ENCODE measurements at places on chromosomes 12 and 14. TPM values are rescaled to one million over a fixed set of nuclear protein-coding genes. Genes with fewer than 3 reads are reported as not detected.

- no peaks in the 10 kb centered on the region for H3K27me3 ChIP-seq
- H3K4me3 ChIP-seq: no peak overlapping the region
- no peaks in the 10 kb centered on the region for H3K36me3 ChIP-seq
- H3K4me1 ChIP-seq: peaks cover 44% of the 10 kb centered on the region
Measured at GRCh38 chr14:89418976-89419375, 1.9 kb upstream of the FOXN3 start.

DNA sequence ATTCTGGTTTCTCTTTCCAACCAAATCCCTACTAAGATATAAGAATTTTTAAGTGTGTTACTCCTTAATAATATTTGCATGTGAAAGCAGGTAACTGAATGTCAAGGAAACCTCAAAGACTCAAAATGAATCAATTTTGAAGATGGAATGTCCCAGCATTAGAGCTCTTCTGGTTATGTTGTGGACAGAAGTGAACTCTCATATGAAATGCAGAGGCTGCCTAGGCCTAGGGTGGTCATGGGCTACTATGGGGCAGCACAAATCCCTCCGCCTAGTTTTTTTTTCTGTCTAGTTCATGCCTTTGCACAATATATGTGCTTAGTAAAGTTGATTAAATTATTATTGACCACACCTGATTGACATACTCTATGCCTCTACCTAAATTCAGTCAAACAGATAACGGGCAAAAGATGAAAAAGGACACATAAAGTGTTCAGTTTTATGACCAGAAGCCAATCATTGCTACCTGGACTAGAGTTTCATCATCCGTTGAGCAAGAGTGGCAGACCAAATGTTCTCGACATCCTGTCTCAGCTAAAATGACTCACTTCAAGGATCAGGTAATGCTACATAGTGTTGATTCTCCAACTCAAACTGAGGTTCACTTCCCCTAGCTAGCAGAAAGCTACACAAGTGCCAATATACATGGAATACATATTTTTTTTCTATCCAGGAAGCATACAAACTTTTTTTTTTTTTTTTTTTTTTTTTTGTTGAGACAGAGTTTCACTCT is 1211.4 kb downstream of the VRK1 start:
- H3K27me3 ChIP-seq: no peaks in the 10 kb centered on the region
- H3K27ac ChIP-seq: no peak overlapping the region
- H3K4me1 ChIP-seq: no peaks in the 10 kb centered on the region
- no peak for DNase-seq

DNA sequence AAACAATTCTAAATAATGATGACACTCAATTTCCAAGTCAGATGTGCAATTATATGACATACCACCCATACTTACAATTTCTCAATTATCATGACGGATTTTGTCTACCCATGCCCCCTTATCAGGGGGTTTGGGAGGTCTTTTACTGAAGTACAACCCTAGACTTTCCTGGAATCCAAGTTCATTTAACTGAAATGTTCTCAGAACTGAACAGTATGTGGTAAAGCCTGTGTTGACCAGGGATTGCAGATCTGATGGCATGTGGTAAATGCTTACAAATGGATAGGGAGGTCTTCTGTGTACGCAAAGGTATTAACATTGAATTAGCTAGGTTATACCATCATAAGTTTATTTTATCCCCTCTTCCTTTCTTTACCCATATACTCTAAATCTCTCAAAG is 281.8 kb downstream of the CEP128 start:
- H3K4me1 ChIP-seq: no peaks in the 10 kb centered on the region
- no peaks in the 10 kb centered on the region for H3K27me3 ChIP-seq
- no peak for DNase-seq
- no peak overlapping the region for H3K4me3 ChIP-seq

- H3K4me1 ChIP-seq: peaks cover 11% of the 10 kb centered on the region
- no peak overlapping the region for H3K27ac ChIP-seq
- H3K4me3 ChIP-seq: no peak overlapping the region
- H3K27me3 ChIP-seq: no peaks in the 10 kb centered on the region
Measured at GRCh38 chr12:123041042-123041531, 60.6 kb downstream of the ARL6IP4 start.

DNA sequence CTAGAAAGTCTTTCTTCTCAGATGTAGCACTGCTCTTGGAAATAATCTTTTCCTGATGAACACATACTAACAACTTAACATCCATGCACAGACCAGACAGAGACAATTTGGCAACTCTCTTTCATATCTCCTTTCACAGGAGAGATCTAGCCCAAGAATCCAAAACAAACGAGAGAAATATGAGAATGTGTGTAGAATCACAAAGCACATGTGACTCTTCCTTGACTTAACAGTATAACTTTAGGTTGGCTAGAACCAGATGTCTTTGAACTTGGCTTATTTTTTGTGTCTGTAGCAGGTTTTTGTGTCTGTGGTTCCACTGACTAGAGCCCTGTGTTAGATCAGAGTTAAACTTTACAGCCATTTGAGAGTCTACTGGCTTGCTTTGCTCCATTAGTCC is 114.2 kb downstream of the STXBP6 start:
- H3K27me3 ChIP-seq: no peaks in the 10 kb centered on the region
- no peak overlapping the region for H3K27ac ChIP-seq
- no peak for DNase-seq
- no peaks in the 10 kb centered on the region for H3K36me3 ChIP-seq
- no peaks in the 10 kb centered on the region for H3K4me1 ChIP-seq

GRCh38 chr12:90519285-90519684 is 435.7 kb downstream of the CCER1 start:
- H3K27me3 ChIP-seq: no peaks in the 10 kb centered on the region
- no peak overlapping the region for H3K27ac ChIP-seq
- DNase-seq: no peak
- H3K4me3 ChIP-seq: no peak overlapping the region
- H3K36me3 ChIP-seq: no peaks in the 10 kb centered on the region
- H3K4me1 ChIP-seq: peaks cover 3% of the 10 kb centered on the region

GRCh38 chr12:41531147-41531829 is 343.2 kb downstream of the PDZRN4 start:
- no peaks in the 10 kb centered on the region for H3K4me1 ChIP-seq
- peak; percentile 64 for DNase-seq
- no peaks in the 10 kb centered on the region for H3K27me3 ChIP-seq
- H3K36me3 ChIP-seq: no peaks in the 10 kb centered on the region
- no peak overlapping the region for H3K4me3 ChIP-seq
- no peak overlapping the region for H3K27ac ChIP-seq

GRCh38 chr12:132106921-132107320 is 37.2 kb downstream of the DDX51 start:
- H3K27me3 ChIP-seq: no peaks in the 10 kb centered on the region
- no peak overlapping the region for H3K4me3 ChIP-seq
- H3K4me1 ChIP-seq: no peaks in the 10 kb centered on the region
- no peak for DNase-seq
- no peak overlapping the region for H3K27ac ChIP-seq
- H3K36me3 ChIP-seq: peaks cover 69% of the 10 kb centered on the region

- peaks cover 11% of the 10 kb centered on the region for H3K36me3 ChIP-seq
- no peak for DNase-seq
- no peaks in the 10 kb centered on the region for H3K27me3 ChIP-seq
- H3K27ac ChIP-seq: no peak overlapping the region
Measured at GRCh38 chr14:21428930-21429329, 27.0 kb downstream of the CHD8 start.

GRCh38 chr12:3361146-3361545 is 129.9 kb upstream of the PRMT8 start:
- peaks cover 8% of the 10 kb centered on the region for H3K4me1 ChIP-seq
- H3K27me3 ChIP-seq: peaks cover 57% of the 10 kb centered on the region
- no peak overlapping the region for H3K4me3 ChIP-seq
- DNase-seq: no peak
- H3K27ac ChIP-seq: no peak overlapping the region

- H3K27me3 ChIP-seq: no peaks in the 10 kb centered on the region
- no peak for DNase-seq
- no peak overlapping the region for H3K27ac ChIP-seq
- no peak overlapping the region for H3K4me3 ChIP-seq
- H3K4me1 ChIP-seq: no peaks in the 10 kb centered on the region
- H3K36me3 ChIP-seq: no peaks in the 10 kb centered on the region
Measured at GRCh38 chr12:81963636-81964035, 204.5 kb upstream of the PPFIA2 start.

GRCh38 chr12:121175383-121176119 is 34.4 kb upstream of the P2RX4 start:
- DNase-seq: no peak
- no peak overlapping the region for H3K27ac ChIP-seq
- H3K4me1 ChIP-seq: no peaks in the 10 kb centered on the region
- H3K4me3 ChIP-seq: no peak overlapping the region
- no peaks in the 10 kb centered on the region for H3K27me3 ChIP-seq

DNA sequence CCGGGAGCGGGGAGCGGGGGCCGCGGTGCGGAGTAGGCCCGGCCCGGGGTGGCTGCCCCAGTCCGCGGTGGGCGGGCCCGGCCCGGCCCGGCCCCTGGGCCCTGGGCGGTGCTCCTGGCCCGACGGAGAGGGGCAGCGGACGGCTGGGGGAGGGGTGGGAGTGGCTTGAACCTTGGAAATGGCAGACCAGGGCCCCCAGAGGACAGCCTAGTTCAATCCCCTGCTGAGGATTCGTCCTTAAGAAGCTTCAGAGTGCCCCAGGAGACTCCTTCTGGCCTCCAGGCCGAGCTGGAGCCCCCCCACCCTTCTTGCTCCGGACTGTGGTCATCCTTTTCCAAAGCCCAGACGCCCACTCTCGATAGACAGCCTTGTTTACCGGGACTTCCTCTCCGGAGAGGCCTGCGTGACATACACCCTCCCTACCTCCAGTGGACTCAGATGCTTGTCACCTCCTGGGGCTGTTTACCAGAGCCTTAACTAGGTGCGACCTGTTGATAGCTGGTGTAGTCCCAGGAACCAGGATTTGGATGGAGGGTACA is 458 bp downstream of the KHNYN start:
- DNase-seq: peak; percentile 95
- H3K36me3 ChIP-seq: peaks cover 35% of the 10 kb centered on the region
- no peaks in the 10 kb centered on the region for H3K27me3 ChIP-seq
- peaks cover 28% of the 10 kb centered on the region for H3K4me1 ChIP-seq
- H3K27ac ChIP-seq: peak overlapping the region; percentile 99

DNA sequence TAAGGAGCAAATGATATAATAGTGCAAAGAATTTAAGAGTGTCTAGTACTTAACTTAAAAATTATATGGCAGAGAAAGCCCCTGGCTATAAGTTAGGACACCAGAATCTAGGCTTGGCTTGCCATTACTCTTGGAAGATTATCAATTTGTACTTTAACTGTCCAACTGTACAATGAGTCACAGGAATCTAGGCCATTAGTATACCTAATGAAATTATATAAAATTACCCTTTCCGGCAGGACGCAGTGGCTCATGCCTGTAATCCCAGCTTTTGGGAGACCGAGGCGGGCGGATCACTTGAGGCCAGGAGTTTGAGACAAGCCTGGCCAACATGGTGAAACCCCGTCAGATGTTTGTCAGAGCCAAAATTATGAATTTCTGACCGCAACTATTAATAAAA is 691 bp upstream of the OR6S1 start:
- H3K4me3 ChIP-seq: no peak overlapping the region
- no peaks in the 10 kb centered on the region for H3K4me1 ChIP-seq
- no peaks in the 10 kb centered on the region for H3K27me3 ChIP-seq
- H3K27ac ChIP-seq: no peak overlapping the region

- no peaks in the 10 kb centered on the region for H3K36me3 ChIP-seq
- H3K27ac ChIP-seq: peak overlapping the region; percentile 77
- H3K27me3 ChIP-seq: no peaks in the 10 kb centered on the region
- H3K4me3 ChIP-seq: no peak overlapping the region
- no peak for DNase-seq
Measured at GRCh38 chr14:68471029-68471963, 321.6 kb downstream of the ZFP36L1 start.

- DNase-seq: no peak
- no peaks in the 10 kb centered on the region for H3K27me3 ChIP-seq
- no peaks in the 10 kb centered on the region for H3K36me3 ChIP-seq
- peaks cover 12% of the 10 kb centered on the region for H3K4me1 ChIP-seq
Measured at GRCh38 chr12:8681129-8681884, 16.5 kb upstream of the RIMKLB start.

GRCh38 chr14:100620255-100621100 is 33.3 kb upstream of the BEGAIN start:
- H3K4me3 ChIP-seq: no peak overlapping the region
- no peak overlapping the region for H3K27ac ChIP-seq
- peak; percentile 22 for DNase-seq
- H3K27me3 ChIP-seq: peaks cover 15% of the 10 kb centered on the region

GRCh38 chr12:94704452-94705306 is 54.3 kb upstream of the TMCC3 start:
- H3K36me3 ChIP-seq: no peaks in the 10 kb centered on the region
- no peak overlapping the region for H3K27ac ChIP-seq
- peaks cover 42% of the 10 kb centered on the region for H3K4me1 ChIP-seq
- no peak for DNase-seq
- no peaks in the 10 kb centered on the region for H3K27me3 ChIP-seq

DNA sequence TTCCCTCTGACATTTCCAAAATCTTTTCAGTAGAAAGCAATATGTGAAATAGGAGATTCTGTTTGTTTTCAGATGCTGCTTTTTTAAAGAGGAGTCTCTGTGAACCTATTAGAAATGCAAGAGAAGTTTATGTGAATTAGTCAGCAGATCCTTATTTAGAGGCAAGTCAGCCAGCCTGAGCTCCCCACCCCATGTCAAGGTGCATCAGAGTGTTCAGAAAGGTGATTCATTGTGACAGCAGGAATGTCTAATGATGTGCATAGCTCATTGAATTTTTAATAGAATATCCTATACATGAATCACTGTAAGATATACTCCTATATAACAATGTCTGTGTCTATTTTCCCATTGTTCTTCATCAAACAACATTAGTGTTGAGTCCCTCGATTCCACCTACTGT is 1222.4 kb upstream of the USP15 start:
- no peak overlapping the region for H3K27ac ChIP-seq
- no peak overlapping the region for H3K4me3 ChIP-seq
- H3K27me3 ChIP-seq: no peaks in the 10 kb centered on the region
- no peaks in the 10 kb centered on the region for H3K36me3 ChIP-seq

DNA sequence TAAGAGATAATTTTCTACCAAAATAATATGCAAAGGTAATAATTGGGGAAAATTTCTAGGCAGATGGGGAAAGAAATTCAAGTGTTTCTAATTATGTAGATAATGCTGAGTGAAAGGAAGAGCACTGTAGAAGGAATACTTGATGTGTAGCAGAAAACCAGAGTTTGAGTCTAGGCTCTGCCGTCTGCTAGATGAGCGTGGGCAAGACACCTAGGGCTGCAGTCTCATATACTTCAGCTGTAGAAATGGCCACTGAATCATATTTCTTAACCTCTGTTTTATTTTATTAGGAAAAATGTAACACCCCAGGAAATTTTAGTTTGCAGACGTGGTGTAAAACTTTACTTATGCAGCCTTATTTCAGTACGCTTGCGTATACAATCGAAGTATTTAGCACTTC is 59.8 kb upstream of the SLC38A2 start:
- no peak for DNase-seq
- peak overlapping the region; percentile 84 for H3K27ac ChIP-seq
- H3K36me3 ChIP-seq: no peaks in the 10 kb centered on the region
- peaks cover 31% of the 10 kb centered on the region for H3K4me1 ChIP-seq
- no peaks in the 10 kb centered on the region for H3K27me3 ChIP-seq

- H3K27ac ChIP-seq: no peak overlapping the region
- no peaks in the 10 kb centered on the region for H3K4me1 ChIP-seq
- peak; percentile 62 for DNase-seq
Measured at GRCh38 chr12:3342051-3342450, 149.0 kb upstream of the PRMT8 start.

- H3K36me3 ChIP-seq: no peaks in the 10 kb centered on the region
- DNase-seq: no peak
- no peak overlapping the region for H3K4me3 ChIP-seq
Measured at GRCh38 chr12:76778364-76778763, 14.4 kb downstream of the ZDHHC17 start.

The AQP2 gene
- total RNA-seq: not detected

The FGF23 gene
- total RNA-seq: not detected

The TRHDE gene
- total RNA-seq: 8.6 TPM

The SYNE3 gene
- 28.9 TPM for total RNA-seq

The SBNO1 gene
- total RNA-seq: 29.2 TPM

The KRT75 gene
- total RNA-seq: not detected

The MANSC4 gene
- not detected for total RNA-seq

The GPR162 gene
- total RNA-seq: 4.8 TPM
